ENCODE measurements at places on chromosomes 2 and 18.
A peak's percentile ranks its signal among the peaks of the same experiment; 100 is the strongest.

- DNase-seq, result peak; percentile 24
These were observed 684.4 kb downstream of the IRS1 start for GRCh38 chr2:226115102-226115831.

- no peak for DNase-seq
These were observed 86.8 kb downstream of the CLIP4 start for GRCh38 chr2:29201979-29202378.

- DNase-seq, result no peak
These were observed 15.5 kb downstream of the PNO1 start for GRCh38 chr2:68172990-68173700.

DNA sequence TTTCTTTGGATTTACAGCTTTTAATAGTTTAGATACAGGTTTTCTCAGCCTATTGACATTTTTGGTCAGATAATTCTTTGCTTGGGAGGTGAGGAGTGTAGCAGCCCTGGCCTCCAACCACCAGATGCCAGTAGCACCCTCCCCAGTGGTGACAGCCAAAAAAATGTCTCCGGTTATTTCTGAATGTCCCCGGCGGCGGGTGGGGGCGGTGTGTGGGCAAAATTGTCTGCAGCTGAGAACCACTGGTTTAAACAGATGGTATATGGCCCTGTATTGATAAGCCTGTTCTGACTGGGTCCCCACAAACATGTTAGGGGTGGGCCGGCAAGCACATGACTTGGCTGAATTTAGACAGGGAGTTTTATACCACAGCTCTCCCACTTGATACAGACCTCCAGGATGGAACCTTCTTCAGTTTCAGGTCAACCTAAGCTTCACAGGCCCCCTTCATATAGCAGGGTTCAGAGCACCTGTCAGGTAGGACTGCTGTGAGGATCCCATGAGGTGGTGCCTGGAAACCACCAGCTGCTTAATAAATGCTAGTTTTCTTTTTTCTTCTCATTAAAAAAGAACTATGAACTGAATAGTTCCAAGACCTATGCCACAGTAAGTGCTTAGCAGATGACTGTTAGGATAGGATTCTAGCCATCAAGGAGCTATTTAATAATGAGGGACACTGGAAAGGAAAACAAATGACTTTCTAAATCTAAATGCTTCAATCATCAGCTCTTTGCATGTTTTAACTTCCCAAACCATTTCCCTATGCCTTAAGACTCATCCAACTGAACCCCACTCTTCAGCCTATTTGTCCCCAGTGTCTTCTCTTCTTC lies 18.1 kb downstream of the LPIN2 start:
- DNase-seq, result peak; percentile 79

- DNase-seq, result peak; percentile 23
These were observed 582.4 kb upstream of the RAB6C start for GRCh38 chr2:129396980-129397599.

GRCh38 chr18:43571078-43571689 lies 293.9 kb upstream of the SYT4 start:
- peak; percentile 53 for DNase-seq
